ENCODE measurements at places on chromosomes 4 and X.
A peak's percentile ranks its signal among the peaks of the same experiment; 100 is the strongest.

GRCh38 chrX:37912304-37912703 lies 64.9 kb upstream of the DYNLT3 start:
- no peak for DNase-seq

DNA sequence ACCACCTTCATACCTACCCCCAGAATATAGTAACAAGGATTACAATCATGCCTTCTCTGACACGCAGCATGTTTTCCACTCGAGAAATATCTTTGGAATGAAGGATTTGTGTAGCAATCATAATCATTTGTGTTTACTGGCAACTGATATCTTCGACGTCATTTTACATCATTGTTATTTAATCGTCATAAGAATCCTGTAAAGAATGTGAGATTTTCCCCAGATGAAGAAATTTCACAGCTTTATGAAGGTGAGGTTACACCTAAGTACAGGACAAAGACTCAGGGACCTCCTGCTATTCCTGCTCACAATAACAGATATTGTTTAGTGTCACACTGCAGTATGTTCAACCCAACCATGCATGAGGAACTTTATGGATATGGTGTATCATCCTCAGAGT lies 198.2 kb upstream of the LDB2 start:
- no peak for DNase-seq

DNA sequence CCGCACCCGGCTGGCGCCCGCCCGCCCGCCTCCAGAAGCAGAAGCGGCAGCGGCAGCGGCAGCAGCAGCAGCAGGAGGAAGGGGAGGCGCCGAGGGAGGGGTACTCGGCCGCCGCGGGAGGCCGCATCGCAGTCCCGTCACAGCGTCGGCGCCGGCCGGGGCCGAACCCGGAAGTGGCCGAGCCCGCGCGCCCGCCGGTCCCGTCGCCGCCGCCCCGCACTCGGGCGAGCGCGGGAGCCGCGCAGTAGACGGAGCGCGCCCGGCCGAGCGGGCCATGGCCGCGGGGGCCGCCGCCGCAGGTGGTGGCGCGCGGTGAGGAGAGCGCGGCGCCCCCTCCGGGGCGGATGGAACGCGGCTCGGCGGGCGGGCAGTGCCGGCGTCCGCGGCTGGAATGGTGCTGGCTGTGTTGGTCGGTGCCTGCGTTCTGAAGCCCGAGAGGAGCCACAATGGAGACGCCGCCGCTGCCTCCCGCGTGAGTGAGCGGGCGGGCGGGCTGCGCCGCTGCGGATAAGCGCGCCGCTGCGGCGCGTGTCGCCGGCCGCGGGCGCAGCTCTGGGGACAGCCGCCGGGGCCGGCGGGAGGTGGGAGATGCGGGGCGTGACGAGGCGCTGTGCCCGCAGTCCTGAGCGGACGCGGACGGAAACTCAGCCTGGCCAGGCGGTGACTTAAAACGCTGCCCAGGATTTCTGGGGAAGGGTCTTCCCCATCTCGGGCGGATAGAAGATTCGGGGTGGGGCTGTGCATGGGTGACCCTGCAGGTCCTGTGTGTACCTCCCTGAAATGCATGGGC lies at the start of gene KLHL2:
TSS of gene KLHL2 (plus strand) at position 131 of the 790 bp plus-strand sequence. CDS start at position 447, 316 bp downstream.
- DNase-seq, result peak; percentile 63

- no peak for DNase-seq
Measured at GRCh38 chrX:49237060-49237459, 1.8 kb downstream of the CCDC22 start.

GRCh38 chr4:129788486-129788885 lies 692.5 kb downstream of the C4orf33 start:
- DNase-seq, result no peak

DNA sequence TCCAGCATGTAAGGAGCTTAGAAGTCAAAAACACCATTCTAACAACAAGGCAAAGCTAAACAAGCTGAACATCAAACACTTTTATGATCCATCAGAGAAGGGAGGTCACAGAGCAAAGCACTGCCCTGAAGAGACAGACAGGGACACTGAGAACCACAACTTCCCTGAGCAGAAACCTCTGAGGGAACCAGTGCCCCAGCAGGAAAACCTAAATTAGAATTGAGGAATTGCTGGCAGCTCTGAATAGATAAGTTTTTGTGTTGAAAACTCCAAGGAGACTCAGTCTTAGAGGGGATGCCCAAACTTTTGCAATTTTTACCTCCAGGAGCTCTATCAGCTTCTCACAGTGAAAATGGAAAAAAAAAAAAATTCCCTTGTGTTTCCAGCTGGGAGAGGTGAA lies 83.0 kb upstream of the MAPK10 start:
- DNase-seq, result no peak

GRCh38 chr4:110124711-110125110 lies 73.7 kb downstream of the ELOVL6 start:
- no peak for DNase-seq

DNA sequence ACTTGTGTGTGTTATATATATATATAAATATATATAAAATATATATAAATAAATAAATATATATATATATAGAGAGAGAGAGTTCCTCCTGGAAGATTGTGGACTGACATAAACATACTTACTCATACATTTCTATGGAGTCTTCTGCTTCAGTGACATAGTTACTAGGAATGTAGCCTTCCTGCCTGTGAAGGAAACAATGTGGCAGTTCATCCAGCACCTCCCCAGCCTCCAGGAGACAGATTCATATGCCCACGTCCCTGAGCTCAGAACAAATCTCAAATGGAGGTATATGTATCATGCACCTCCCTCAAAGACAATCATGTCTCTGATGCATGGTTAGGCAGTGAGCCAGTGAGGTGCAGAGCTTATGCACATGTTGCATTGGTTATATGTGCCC lies 11.4 kb upstream of the TIMM8A start:
- DNase-seq, result no peak

DNA sequence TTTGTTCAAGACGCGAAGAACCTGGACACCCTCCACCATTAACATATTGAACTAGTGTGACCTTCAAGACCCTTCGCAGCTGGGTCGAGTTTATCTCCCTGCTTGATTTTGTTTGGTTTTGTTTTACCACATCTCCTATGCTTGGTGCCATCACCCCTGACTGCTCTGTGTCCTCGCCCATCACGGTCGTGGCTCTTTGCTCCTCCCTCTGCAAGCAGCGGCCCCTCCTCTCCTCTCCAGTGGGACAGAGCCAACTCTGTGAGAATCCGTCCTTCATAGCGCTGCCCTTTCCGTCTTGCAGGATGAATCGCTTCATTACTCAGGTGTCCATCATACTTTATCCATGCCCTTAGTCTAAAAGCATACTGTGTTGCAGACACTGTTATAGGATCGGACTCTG lies 9.1 kb upstream of the FAM149A start:
- DNase-seq, result no peak

DNA sequence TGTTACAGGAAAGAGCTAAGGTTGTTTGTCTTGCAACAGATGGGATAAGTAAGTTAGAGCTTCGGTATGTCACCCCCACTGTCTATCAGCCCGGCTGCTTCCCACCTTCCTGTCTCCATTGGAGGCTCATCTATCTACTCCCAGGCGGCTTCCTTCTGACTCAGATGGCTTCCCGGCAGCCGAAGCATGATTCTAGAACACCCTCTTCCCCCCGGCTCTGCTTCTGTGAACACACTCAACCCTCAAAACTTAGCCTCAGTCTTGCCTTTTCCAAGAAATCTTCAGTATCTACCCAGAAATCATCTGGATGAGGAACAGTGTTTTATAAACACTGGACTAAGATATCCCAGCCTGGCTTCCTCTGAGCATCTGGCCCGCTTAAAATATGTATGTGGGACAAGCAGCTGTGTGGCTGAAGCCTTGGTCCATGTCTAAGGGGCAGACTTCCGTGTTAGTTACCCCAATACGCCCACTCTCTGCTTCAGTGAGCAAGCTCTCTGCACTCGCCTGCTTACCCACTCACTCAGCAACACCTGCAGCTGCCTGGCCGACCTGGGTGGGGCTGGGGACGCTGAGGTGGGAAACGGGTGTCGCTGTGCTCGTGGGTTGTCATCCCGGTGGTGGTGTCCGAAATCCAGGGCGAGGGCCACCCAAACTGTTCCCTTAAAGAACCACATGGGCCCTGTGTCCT lies 12.0 kb upstream of the SLC2A9 start:
- DNase-seq, result no peak

- DNase-seq, result no peak
Measured at GRCh38 chr4:17188125-17188524, 289.7 kb upstream of the LDB2 start.

DNA sequence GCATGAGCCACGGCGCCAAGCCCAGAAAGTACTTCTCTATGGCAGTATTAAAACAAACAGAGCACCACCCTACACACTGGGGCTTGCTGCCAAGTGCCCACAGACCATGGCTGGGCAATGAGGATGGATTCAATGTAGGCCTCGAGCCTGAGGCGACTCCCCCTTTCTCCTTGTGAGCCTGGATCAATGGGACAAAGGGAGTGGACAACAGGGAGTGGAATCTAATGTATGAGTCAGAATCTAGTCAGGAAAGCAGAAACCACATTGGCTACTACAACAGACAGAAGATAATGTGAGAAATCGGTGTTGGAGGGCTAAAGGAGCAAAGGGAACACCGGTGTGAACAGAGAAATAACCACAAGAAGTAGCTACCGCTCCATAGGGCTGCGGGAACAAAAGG lies 37.7 kb upstream of the OCIAD2 start:
- no peak for DNase-seq

GRCh38 chr4:123783921-123784320 lies 387.3 kb downstream of the SPRY1 start:
- no peak for DNase-seq

- DNase-seq, result no peak
Measured at GRCh38 chr4:98613453-98614075, 44.8 kb downstream of the TSPAN5 start.

DNA sequence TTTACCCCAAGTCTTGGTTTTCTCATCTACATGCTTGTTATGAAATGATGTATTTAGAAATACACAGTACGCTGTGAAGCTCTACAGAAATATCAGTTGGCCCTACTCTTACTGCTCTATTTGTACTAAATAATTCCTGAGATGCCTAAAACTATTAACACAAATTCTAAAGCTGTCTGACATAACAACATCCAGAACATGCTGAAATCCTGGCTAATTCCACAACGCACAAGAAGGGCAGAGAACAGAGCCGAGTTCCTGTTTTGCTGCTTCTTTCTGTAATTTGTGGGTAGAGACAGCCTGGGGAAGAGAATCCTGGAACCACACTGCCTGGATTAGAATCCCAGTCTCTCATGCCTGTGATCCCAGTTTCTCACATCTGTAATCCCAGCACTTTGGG lies 59.0 kb downstream of the ZNF827 start:
- no peak for DNase-seq

DNA sequence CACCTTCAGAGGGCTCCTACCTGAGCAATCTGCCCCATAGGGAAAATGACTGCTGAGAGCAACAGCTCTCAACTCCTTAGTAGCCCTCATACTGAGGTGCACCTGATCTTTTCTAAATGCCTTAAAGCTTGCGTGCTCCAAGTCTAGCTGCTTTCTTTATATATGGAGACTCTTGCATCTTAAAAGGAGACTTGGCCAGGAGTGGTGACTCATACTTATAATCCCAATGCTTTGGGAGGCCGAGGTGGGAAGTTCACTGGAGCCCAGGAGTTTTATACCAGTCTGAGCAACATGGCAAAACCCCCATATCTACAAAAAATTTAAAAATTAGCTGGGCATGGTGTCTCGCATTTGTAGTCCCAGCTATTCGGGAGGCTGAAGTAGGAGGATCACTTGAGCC lies 78.1 kb upstream of the TRIM2 start:
- no peak for DNase-seq

DNA sequence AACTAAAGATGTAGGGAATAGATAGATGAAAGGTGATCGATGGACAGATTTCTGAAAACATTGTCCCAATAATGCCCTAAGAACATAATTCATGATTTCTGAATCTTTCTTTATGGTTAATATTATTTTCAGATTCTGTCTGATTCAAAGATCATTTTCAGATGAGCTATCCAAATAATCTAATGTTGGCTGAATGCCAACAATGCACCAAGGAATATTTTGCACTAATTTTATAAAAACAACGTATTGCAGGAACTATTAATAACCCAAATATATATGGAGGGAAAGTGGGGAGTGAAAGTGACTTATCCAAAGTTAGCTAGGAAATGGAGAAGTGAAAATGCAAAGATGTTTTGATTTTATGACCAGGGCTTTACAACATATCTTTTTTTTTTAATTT lies 1675.5 kb downstream of the STIM2 start:
- no peak for DNase-seq

DNA sequence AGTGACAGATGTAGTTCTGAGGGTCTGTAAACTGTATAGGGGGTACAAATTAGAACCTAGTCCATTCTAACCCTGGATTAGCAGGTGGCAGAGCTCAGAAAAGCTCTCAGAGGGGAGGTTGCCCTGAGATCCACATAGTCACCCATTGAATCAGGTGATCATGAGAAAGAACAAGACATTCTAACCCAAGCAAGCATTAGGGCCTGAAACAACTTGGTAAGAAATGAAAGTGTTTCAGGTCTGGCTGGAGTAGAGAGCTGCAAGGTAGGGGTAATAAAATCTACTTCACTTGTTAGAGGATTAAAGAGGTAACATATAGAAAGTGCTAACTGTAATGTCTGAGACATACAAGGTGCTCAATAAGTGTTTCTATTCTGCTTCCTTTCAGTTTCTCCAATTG lies 8.8 kb upstream of the BMP2K start:
- DNase-seq, result no peak

DNA sequence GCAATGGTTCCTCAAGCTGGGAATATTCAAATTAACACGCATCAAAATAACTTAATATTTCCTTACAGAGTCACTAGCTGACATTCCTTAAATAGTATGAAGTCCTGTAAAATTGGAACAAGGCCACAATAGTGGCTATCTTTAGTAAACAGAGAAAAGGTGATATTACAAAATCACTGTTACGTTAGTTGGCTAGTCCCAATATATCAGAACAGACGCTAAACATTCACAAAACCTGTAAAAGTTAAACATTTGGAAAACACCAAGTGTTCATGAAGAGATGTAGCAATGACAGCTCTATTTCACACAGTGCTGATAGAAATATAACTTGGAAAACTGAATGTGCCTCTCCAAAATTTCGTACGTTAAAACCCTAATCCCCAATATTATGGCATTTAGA lies 61.0 kb upstream of the FAM47C start:
- no peak for DNase-seq

GRCh38 chr4:17286752-17287460 lies 225.0 kb downstream of the QDPR start:
- DNase-seq, result no peak

- no peak for DNase-seq
Measured at GRCh38 chr4:156547891-156548290, 423.7 kb downstream of the PDGFC start.
